Stimulated activated CD8-positive, alpha-beta memory T cell treated with anti-CD3 and anti-CD28 coated beads, Interleukin-4, amount 100 ng/mL, for 48 hours (primary cell): ENCODE measurements at places on chromosomes 16 and 17.

GRCh38 chr17:82613283-82614094 is 34.8 kb downstream of the WDR45B start:
- no peak for DNase-seq

GRCh38 chr17:38440614-38441397 is 12.5 kb downstream of the ARHGAP23 start:
- DNase-seq = no peak

GRCh38 chr17:11387610-11388009 is 146.6 kb downstream of the SHISA6 start:
- DNase-seq = no peak

DNA sequence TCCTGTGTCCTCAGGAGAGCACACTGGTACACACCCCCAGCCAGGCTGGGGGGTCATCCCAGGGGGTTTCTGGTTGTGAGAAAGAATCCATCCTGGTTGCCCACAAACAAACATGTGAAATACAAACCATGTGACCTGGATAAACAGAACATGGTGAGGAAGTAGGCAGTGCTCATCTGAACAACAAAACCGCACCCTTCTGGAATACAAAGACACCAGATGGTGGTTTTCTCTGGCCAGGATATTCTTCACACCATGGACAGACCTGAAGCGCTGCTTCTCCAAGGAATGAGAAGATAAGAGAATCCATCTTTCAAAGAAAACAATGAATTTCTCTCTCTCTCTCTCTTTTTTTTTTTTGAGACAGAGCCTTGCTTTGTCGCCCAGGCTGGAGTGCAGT is 302.3 kb downstream of the SLC39A11 start:
- no peak for DNase-seq

DNA sequence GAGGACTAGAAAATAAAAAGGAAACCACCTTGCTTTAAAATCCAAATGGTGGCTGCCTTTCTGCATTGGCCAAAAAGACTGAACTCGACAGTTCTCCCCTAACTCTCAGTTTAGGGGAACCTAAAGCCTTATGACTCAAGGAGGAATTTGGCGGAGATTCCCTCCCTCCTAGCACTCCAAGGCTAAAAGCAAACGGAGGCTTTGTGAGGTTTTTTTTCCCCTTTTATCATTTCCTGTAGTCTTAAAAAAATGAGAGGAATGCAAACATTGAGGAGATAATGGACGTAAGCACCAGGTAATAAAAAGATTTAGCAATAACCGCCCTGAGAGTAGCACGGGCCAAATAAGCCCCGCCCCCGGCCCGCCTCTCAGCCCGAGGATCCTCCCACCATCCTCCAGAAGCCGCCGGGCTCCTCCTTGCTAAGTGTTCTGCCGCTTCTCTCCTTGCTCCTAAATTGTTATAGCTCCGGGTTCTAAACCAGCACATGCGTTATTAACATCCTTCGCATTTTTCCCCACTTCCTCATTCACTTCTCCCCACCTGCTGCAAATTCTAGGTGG is 5.8 kb upstream of the KIFC3 start:
- peak; percentile 79 for DNase-seq

DNA sequence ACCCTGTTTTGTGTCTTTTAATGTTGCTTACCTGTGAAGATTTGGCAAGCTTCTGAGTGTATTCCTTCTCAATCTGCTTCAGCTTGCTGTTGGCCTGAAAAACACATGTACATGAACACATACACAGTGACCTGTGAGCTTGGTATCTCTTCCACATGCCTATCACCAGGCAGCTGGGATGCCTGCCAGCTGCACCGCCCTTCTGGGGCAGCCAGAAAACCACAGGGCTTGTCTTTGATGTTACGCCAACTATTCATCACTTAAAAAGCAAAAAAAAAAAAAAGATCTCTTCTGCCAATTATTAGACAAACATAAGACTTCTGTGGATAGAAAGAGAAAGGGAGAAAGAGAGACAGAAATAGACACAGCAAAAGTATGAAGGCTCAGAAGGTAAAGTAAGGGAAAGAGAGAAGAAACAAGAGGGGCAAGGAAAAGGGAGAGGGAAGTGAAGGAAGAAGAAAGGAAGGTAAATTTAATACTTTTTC is 189.2 kb upstream of the AXIN2 start:
- peak; percentile 41 for DNase-seq

DNA sequence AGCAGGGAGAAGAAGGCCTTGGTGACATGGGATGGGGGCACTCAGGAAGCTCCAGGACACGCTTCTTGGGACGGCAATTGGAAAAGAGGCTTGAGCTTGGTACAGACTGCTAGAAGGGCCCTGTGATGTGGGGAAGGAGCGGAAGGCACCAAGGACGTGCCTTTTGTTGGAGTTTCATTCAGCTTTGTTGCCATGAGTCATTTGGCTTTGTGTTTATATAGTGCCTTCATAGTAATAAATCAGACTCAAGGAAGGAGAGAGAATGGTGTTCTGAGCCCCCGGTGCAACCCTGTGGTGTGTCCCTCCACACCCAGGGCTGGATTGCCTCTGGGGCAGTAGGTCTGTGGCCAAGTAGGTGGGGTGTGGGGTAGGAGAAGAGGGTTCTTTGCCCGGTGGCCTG is 7.4 kb upstream of the TBX4 start:
- no peak for DNase-seq

DNA sequence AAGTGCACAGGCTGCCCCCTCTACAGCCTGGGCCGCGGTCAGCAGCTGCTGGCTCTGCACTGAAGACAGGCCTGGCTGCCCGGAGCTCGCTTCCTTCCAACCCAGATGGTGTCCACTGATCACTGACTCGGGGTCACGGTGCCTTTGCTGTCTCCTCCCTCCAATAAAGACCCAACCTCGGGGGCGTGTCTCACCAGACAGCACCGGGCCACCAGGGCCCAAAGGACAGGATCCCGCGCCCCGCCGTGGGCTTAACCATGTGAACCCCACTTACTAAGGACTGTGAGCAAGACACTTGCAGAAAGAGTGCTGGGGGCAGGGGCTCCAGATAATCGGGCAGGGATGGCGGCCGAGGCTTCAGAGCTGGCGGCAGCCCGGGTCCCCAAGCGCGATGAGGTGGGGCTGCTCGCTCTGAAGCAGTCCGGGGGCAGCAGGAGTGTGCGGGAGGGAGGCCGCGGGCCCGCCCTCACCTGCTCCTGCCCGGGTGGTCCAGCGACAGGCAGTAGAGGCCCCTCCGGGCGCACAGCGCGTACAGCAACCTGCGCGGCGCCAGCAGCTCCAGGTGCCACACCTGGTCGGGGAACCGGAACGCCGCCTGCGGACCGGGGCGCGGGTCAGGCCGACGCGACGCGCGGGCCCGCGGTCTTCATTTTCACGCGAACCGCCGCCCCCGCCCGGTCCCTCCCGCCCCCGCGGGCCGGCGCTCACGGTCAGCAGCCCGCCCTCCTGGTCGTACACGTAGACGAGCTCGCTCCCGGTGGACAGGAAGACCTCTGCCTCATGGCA is 502 bp downstream of the FAAP100 start:
- DNase-seq = peak; percentile 45

DNA sequence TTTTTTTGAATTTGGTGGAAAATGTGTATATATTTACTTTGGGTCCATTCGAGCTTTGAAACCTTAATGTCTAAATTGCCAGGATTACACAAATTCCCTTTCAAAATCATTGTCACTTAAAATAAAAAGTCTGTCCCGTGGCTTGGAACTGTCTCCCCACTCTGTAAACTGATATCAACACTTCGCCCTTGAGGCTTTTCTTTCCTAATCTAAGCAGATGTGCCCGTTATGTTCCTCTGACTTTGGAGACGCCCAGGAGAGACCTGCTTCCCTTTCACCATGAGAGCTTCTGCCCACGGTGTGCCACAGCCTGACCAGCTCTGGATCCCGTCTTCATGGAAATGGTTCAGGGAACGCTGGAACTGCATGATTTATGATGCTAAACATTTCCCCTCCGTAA is 151.3 kb downstream of the C16orf95 start:
- no peak for DNase-seq

DNA sequence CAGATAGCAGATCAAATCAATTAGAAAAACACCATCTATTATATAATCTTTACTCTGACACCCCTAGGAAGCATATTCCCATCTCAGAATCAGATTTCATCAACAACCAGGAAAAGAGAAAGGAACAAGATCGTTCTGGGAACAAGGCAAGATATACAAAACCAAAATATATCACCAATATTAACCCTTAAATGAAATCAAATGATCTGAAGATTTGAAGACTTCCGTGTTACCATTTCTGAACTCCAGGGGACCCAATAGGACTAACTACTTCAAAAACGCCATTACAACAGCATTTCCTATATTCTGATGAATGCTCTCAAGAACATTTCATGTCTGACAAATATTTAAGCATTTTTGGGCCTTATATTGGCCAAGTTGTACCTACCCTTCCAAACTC is 624.2 kb upstream of the ZFHX3 start:
- DNase-seq = no peak

DNA sequence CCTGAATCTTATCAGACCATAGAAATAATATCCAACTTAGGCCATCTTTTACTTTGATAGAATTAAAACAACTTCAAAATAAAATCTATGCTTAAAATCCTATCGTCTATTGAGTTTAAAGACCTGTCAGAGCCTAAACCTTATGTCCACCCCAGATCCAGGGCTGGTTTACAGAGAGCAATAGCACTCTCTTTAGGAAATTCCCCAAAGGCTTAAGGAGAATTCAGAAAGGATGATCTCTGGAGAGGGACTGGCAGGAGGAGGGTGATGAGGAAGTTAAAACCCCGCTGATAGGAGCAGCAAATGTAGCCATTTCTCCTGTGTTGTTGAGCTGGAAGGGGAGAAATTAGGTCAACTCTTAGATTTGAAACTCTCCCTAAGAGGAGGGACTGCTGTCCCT is 175.3 kb downstream of the HS3ST4 start:
- DNase-seq = no peak

DNA sequence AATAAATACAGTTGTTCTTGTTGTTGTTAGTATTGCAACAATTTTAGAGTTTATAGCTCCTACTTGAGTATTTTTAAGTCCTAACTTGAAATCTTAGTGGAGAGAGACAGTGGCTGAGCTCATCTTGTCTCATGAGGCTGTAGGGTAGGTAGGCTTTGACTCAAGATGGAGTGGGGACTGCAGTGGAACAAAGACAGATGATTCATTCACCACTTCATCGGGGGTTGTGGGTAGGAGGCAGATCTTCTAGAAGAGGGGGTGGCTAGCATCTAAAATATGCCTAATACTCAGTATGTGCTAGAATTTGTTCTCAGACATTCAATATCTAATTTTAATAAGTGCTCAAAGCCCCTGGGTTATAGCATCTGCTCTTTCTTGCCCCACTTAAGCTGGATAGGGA is 13.1 kb upstream of the MMD start:
- no peak for DNase-seq

DNA sequence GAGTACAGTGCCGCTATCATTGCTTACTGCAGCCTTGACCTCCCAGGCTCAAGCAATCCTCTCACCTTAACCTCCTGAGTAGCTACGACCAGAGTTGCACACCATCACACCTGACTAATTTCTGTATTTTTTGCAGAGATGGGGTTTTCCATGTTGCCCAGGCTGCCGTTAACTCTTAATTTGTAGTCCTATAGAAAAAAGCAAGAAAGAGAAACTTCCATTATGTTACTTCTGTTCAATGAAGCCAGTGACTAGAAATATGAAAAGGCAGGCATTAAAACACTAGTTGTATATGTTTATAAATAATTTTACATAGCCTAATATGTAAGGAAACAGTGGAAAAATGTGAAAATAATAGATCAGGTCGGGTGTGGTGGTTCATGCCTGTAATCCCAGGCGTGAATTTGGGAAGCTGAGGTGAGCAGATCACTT is 9.7 kb downstream of the RAD51C start:
- DNase-seq = no peak

GRCh38 chr17:72724267-72724666 is 368.2 kb downstream of the SLC39A11 start:
- no peak for DNase-seq

DNA sequence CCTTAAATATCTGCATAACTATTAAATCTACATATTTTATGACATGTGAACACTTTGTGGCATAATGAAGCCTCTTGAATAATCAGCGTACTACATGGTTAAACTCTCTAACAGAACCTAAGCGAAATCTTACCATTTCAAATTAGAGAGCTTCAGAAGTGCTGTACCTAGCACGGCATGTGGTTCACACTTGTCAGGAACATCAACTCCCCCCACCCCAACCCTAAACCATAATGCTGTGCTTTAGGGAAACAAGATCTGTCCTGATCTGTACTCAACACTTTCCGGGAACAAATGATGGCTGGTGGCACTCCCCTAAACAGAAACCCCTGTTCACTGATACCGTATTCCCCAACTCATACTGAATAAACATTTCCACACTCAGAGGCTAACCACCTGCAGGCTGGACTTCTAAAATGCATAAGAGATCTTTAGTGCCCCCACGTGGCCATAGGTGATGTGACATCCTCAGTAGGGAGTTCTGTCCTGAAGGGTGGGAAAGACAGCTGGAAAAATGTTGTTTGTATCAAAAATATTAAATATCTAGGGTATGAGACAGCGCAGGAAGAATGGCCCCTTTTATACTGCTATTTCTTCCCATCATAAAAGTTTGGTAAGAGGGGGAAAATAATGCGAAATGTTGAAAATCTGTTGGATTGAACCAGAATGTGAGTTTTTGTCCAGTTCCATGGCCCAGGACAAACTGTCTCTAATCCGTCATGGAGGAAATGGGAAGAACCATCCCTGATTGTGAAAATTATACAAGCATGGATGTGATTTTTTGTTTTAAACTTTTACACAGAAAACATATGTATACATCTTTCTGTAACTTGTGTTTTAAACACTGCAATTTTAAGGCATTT is 88.6 kb downstream of the USP31 start:
- peak; percentile 75 for DNase-seq

DNA sequence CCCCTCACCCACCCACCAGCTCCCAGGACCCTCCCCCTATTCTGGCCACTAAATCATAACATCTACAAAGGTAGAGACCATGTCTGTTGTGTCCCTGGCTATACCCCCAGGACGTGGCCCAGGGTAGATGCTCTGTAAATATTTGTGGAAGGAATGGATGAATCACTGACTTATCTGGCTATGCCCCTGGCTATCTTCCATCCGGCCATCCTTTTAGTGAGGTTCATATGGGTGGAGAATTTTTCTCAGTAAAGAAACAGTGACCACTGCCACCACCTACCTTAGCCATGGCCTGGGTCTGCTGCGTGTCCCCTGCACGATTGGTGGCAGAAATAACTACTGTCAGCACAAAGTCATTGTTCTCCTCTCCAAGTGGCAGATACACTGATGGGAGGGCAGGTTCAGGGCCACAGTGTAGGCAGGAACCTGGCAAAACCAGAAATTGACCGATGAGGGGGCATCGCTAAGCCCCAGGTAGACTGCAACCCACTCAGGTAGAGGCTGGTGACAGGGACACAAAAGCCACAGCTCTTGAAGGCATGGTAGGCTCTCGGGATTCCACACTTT is 63.1 kb upstream of the BCO1 start:
- DNase-seq = no peak

- DNase-seq = no peak
Observed at GRCh38 chr16:81462683-81463082, 18.1 kb downstream of the CMIP start.

GRCh38 chr17:1961189-1961588 is 63.9 kb downstream of the RTN4RL1 start:
- DNase-seq = no peak
